ENCODE measurements at places on chromosomes 6 and 20. TPM values are rescaled to one million over a fixed set of nuclear protein-coding genes. Genes with fewer than 3 reads are reported as not detected.

Gene ADTRP
- not detected for polyA plus RNA-seq

Gene CRIP3
- polyA plus RNA-seq = 0.26 TPM

Gene COL12A1
- not detected for polyA plus RNA-seq

Gene ULBP1
- polyA plus RNA-seq = not detected

Gene PDE7B
- polyA plus RNA-seq = not detected

Gene TREM2
- polyA plus RNA-seq = not detected

Gene WFDC9
- not detected for polyA plus RNA-seq

Gene OOEP
- polyA plus RNA-seq = 0.29 TPM

Gene FAM209A
- polyA plus RNA-seq = not detected

- peaks cover 5% of the 10 kb centered on the region for H3K27me3 ChIP-seq
- no peak for DNase-seq
- H3K4me1 ChIP-seq = no peaks in the 10 kb centered on the region
- H3K36me3 ChIP-seq = no peaks in the 10 kb centered on the region
Measured at GRCh38 chr20:51906679-51907078, 104.4 kb upstream of the SALL4 start.

- H3K27me3 ChIP-seq = no peaks in the 10 kb centered on the region
- H3K4me1 ChIP-seq = no peaks in the 10 kb centered on the region
- H3K27ac ChIP-seq = no peak overlapping the region
- DNase-seq = peak; percentile 10
- no peak overlapping the region for H3K4me3 ChIP-seq
Measured at GRCh38 chr6:122033564-122034181, 365.8 kb upstream of the HSF2 start.

DNA sequence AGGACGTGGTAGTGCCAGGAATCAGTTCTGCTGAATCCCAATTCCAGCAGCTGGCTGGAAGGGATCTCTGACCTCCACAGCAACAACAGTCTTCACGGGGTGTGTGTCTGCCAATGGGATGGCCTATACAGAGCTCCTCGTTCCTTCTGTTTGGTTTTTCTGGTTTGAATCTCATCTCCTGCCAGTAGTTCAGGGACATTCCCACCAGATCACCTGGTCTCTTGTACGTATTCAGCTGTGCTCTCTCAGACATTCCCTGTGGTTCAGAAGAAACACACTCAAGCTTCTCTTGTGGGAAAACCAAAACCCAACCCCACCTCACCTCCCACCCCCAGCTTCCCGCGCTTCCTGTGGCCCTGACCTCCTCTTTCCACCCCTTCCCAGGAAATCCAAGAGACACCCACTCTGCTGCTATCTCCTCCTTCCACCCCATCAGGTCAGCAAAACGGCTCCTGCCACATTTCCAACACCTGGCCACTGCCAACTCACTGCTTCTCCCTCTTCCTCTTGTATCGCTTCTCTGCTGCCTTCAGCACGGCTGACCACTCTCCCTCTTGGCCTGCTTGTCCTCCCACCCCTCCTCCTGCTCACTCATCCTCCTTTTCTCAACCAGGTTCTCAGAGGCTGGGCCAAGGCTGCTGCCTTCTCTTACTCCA, 63.3 kb upstream of the PTGIS start:
- H3K36me3 ChIP-seq = peaks cover 31% of the 10 kb centered on the region
- H3K27me3 ChIP-seq = no peaks in the 10 kb centered on the region
- H3K4me3 ChIP-seq = no peak overlapping the region
- DNase-seq = no peak
- peaks cover 22% of the 10 kb centered on the region for H3K4me1 ChIP-seq

GRCh38 chr6:152184917-152185574, 377.6 kb downstream of the ESR1 start:
- peak; percentile 52 for DNase-seq
- peaks cover 15% of the 10 kb centered on the region for H3K36me3 ChIP-seq
- H3K27ac ChIP-seq = peak overlapping the region; percentile 95
- peaks cover 70% of the 10 kb centered on the region for H3K4me1 ChIP-seq
- peaks cover 6% of the 10 kb centered on the region for H3K27me3 ChIP-seq
- peak overlapping the region; percentile 91 for H3K4me3 ChIP-seq

GRCh38 chr6:158044525-158044888, 62.8 kb downstream of the SYNJ2 start:
- H3K27me3 ChIP-seq = peaks cover 3% of the 10 kb centered on the region
- no peak overlapping the region for H3K27ac ChIP-seq
- no peak for DNase-seq
- H3K4me1 ChIP-seq = peaks cover 13% of the 10 kb centered on the region
- peaks cover 28% of the 10 kb centered on the region for H3K36me3 ChIP-seq
- H3K4me3 ChIP-seq = no peak overlapping the region

DNA sequence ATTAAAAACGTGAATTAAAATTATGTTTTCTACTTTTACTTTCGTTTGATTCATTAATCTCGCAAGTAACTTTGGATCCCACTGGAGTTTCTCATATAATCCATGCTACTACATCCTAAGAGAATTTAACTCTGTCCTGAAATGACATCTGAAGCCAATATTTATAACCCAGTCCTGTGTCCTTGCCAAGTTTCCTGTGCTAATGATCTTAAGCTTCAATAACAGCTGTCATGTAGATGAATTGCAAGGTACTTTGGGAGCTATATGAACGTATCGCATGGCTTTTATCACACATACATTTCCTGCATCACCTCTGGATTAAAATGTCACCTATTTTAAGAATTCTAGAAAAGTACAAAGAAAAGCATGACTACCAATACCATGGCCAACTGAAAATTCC, 833.8 kb upstream of the CITED2 start:
- H3K36me3 ChIP-seq = no peaks in the 10 kb centered on the region
- H3K4me1 ChIP-seq = no peaks in the 10 kb centered on the region
- peaks cover 2% of the 10 kb centered on the region for H3K27me3 ChIP-seq
- no peak for DNase-seq
- H3K4me3 ChIP-seq = no peak overlapping the region
- no peak overlapping the region for H3K27ac ChIP-seq

- DNase-seq = no peak
- H3K4me3 ChIP-seq = no peak overlapping the region
- no peaks in the 10 kb centered on the region for H3K36me3 ChIP-seq
- H3K27me3 ChIP-seq = peaks cover under 1% of the 10 kb centered on the region
- H3K4me1 ChIP-seq = no peaks in the 10 kb centered on the region
Measured at GRCh38 chr20:7090811-7091210, 323.3 kb downstream of the BMP2 start.

DNA sequence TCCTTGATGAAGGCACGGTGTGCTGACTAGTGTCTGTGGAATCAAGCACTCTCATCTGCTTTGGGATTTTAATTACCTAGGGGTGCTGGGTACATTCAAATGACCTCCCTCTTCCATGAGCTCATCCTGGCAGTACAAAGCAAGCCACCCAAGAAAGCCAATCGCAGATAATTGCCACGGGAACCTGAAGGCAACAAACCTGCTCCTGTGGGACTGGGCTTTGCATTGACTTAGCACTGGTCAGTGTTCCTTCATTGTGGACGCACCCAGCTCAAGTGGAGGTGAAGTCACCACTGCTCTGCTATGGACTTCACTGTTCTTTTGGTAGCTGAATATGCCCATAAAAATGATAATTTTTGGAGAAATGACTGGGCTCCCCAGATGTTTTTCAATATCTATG, 261.6 kb upstream of the FERMT1 start:
- peaks cover 2% of the 10 kb centered on the region for H3K27me3 ChIP-seq
- no peak overlapping the region for H3K4me3 ChIP-seq
- DNase-seq = no peak
- H3K27ac ChIP-seq = no peak overlapping the region
